ENCODE measurements at places on chromosomes 2 and 18.

DNA sequence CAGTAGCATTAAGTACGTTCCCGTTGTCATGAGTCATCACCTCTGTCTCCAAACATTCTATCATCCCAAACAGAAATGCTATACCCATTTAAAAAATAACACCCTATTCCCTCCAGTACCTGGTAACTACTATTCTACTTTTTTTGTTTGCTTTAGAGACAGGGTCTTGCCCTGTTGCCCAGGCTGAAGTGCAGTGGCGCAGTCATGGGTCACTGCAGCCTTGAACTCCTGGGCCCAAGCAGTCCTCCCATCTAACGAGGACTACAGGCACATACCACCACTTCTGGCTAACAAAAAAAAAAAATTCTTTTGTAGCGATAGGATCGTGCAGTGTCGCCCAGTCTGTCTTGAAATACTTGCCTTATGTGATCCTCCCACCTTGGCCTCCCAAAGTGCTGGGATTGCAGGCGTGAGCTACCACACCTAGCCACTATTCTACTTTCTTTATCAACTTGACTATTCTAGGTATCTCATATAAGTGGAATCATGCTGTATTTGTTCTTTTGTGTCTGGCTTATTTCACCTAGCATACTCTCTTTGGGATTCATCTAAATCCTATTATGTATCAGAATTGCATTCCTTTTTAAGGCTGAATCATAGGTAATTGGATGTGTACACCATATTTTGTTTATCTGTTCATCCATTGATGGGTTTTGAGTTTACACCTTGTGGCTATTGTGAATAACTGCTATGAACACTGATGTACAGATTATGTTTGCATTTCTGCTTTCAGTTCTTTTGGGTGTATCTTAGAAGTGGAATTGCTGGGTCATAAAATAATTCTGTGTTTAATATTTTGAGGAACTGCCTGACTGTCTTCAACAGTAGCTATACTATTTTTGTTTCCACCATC lies 14.4 kb downstream of the ZCCHC2 start:
- no peak for DNase-seq

GRCh38 chr18:79772865-79773696 lies 24.7 kb upstream of the KCNG2 start:
- DNase-seq: no peak

GRCh38 chr2:133518700-133519344 lies 49.4 kb downstream of the NCKAP5 start:
- no peak for DNase-seq

GRCh38 chr18:23718243-23718720 lies 29.0 kb downstream of the LAMA3 start:
- DNase-seq: no peak

- DNase-seq: no peak
These were observed 82.4 kb downstream of the BCL2 start for GRCh38 chr18:63236921-63237846.

GRCh38 chr2:73975731-73976130 lies 9.0 kb upstream of the TET3 start:
- no peak for DNase-seq

GRCh38 chr2:148251993-148252392 lies 231.1 kb downstream of the MBD5 start:
- no peak for DNase-seq

GRCh38 chr2:101827246-101827645 lies 129.7 kb downstream of the MAP4K4 start:
- DNase-seq: no peak

GRCh38 chr18:9849407-9850283 lies 36.1 kb upstream of the TXNDC2 start:
- no peak for DNase-seq

GRCh38 chr2:149225446-149225845 lies 104.9 kb upstream of the LYPD6 start:
- DNase-seq: no peak

GRCh38 chr2:69773206-69773605 lies 31.3 kb downstream of the ANXA4 start:
- no peak for DNase-seq

- peak; percentile 50 for DNase-seq
These were observed 23.8 kb downstream of the ANKAR start for GRCh38 chr2:189698020-189698887.

DNA sequence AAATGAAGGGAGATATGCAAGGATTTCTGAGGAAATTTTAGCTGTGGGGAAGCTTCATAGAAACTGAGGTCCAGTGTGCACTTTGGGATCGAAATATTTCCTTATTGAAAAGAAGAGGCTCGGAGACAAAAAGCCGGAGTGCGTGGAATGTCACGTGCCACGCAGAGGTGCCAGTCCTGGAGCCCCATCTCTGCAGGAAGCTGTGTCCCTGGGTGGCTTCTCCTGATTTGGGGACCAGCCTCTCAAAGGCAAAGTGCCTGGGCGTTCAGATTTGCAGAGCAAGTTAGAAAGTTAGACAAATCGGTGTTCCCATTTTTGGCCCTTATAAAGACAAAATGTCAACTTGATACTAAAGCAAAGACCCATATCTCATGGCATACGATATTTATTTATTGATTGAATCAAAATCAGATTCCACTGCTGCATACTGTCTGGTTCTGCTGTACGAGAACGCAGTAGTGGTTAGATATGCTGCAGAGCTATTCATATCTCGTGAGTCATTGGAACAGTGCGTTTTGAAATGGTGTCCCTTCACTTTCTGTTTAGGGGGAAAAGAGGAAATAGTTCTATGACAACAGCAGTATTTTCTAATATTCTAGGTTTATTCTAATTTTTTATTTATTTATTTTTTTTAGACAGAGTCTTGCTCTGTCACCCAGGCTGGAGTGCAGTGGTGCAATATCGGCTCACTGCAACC lies 9.1 kb upstream of the ATG16L1 start:
- no peak for DNase-seq

DNA sequence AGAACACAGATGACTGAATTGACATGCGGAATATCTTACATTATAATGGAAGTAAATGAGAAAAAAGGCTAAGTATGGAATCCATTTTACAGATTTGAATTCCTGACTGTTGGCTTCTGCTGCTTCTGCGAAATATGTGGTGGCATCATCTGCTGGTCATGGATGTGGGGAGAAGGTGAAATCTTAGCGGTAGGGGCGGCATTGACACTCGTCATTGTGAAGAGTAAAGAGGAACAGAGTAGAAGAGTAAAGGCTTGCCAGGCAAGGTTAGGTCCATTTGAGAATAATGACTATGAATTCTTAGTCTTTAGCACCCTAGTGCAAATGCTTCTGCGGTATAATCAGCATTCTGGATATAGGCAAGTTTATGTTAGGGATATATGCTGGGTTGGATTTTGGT lies 32.4 kb downstream of the ACTR3 start:
- no peak for DNase-seq

DNA sequence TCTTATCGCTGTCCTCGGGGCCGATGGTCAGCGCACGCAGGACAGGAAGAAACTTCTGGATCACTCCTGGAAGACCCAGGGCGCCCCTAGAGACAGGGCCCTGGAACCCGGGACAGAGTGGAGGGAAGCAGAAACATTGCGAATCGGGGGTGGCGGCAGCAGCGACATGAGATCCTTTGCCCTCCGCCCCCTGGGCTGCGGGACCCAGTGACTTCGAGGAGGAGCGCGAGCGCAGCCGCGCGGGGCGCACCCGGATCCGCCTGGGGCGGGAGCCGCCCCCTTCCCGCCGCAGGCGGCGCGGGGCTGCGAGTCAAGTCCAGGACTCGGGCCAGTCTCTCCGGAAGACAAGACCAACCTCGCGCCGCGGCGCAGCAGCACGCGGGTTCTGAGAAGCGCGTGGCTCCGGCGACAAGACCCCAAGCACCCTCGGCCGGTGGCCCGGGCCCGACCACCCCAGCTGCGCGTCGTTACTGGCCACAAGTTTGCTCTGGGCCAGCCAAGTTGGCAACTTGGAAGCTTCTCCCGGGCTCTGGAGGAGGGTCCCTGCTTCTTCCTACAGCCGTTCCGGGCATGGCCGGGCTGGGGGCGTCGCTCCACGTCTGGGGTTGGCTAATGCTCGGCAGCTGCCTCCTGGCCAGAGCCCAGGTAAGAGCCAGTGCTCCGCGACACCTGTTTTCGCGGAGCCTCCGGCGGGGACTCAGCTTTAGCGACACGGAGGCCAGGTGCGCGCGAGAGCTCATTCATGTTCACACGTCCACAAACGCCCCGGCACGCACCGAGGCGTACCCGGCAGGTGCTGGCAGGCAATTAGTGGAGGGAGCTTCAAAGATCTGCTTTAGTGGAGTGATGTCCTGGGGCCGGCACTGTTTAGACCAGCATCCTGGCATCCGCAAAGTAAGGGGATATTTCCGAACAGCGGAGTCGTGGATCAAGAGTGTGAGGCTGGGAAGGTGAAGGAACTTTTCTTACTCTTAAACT lies at the start of gene PTH2R:
PTH2R (plus strand) TSS at position 319 of the 978 bp plus-strand sequence; CDS start at position 571, 252 bp downstream.
- no peak for DNase-seq

GRCh38 chr2:112583497-112584133 lies 794 bp upstream of the CHCHD5 start:
- no peak for DNase-seq

DNA sequence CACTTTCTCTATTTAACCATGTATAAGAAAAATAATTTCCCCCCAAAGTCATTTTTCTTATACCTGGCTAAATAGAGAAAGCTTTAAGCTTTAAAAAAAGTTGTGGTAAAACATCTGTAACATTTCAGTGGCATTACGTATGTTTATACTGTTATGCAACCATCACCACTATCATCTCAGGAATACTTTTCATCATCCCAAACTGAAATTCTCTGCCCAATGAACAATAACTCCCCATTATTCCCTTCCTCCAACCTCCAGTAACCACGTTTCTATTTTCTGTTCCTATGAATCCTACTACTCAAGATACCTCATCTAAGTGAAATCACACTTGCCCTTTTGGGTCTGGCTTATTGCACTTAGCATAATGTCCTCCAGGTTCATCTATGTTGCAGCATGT lies 1.7 kb upstream of the SLC3A1 start:
- DNase-seq: no peak

DNA sequence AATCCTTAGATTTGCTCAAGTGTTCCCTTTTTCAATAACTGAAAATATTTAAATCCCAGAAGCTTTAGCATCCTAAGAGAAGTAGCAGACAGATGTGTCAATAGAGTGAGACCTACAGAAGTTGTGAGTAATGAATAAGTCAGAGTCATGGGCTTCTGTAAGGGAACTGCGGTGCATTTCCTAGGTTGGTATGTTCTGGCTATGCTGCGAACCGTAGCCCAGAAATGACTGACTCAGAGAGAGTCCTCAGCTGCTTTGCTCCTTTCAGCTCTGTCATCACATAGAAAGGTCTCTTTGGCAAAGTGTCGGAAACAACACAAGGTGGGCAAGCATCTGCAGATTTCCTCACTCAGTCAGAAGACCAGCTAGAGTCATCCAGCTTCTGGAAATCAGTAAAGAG lies 297.1 kb downstream of the ARHGAP15 start:
- no peak for DNase-seq

DNA sequence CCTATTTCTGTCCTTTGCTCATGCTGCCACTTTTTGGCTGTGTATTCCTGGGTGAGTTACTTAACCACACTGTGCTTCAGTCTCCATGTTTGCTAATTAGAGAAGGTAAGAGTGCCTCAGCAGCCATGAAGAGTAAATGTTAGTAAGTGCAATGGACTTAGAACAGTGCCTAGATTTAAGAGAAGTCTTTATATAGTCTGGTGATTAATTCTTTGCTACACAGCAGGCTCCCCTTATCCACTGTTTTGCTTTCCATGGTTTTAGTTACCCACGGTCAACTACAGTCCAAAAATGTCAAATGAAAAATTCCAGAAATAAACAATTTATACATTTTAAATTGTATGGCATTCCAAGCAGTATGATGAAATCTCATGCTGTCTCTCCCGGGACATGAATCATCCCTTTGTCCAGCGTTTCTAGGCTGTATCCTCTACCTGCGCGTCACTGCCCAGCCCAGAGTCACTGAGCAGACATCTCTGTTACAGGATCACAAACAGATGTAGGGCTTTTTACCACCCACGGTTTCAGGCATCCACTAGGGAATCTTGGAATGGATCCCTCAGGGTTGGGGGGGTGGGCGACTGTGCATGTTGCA lies 91.0 kb downstream of the CTIF start:
- no peak for DNase-seq

DNA sequence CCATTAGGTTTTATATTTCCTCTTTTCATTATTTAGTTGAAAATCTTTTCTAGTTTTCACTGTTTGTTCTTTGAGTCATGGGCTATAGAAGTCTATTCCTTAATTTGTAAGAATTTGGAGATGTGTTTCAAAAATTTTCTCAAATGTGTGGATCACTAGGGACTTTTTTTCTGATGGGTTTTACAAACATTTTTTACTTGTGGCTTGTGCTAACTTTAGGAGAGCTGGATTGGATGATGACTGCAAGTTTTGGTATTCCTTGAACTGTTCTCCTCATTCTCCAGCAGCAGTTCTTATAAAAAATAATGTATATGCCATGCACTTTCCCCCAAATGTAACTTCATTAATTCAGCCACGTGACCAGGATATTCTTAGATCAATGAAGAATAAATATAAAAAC lies 94.7 kb upstream of the CWC22 start:
- no peak for DNase-seq

DNA sequence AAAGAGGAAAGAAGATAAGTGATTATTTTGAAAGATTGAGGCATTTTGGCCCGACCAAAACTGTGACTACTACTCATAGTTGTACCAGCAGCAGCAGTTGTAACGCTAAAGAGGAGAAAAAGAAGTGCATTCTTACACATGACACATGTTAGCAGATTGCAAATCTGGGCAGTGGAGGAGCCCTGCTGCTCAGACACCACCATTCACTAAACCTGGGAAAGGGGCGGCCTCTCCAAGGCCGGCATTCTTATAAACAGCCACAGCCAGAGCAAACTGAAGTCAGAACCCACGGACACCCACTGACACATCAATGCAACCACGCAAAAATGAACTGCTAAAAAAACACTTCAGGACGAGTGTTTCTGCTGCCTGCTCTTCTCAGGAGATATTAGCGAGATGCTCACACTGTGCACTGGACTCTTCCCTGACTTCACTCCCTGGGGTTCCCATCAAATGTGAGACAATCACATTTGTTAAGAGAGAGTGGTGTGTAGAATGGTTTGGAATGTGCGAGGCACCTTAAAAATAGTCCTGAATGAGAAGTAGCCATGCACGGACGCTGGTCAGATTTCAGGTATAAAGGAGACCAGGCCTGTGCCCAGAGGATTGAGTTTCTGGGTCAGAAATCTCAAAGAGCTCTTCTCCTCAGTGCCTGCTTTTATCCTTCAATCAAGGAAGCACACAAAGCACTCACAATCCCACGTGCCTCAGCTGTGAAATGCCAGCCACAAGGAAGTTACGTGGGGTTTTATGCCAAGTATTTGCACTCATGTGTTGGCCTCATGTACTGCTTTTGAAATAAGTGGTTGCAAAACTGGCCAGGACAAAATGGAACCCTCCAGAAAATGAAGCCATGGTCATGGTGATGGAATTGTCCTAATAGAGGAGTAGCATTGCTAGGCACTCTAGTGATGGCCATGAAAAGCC lies 83.4 kb downstream of the MTCL1 start:
- DNase-seq: no peak

GRCh38 chr2:1742301-1742680 lies 2.0 kb downstream of the PXDN start:
- DNase-seq: no peak
